ENCODE measurements at places on chromosomes 6 and 20.

- no peak for DNase-seq
These were observed 50.8 kb downstream of the GRM4 start for GRCh38 chr6:34095136-34095505.

- no peak for DNase-seq
These were observed 93.3 kb upstream of the SULF2 start for GRCh38 chr20:47878601-47879027.

DNA sequence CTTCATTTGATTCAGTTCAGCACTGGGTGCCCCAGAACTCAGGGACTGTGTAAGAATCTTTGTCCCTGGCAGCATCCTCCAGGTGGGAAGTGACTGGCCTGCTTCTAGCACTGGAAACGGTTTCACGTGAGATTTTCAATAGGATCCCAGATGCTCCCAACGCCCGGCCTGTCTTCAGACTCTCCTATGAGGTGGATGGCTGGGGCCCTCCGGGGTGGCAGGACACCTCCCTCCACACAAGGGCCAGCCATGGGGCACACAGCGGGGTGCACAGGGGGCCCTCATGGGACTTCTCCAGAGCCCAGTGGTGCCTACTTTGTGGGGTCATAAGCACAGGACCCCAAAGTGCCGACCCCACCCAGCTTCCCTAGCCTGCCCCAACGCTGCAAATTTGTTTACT lies 72.8 kb downstream of the SMOC2 start:
- DNase-seq, result no peak

- DNase-seq, result no peak
These were observed 932.9 kb downstream of the QKI start for GRCh38 chr6:164347455-164347854.

GRCh38 chr6:12533586-12533985 lies 183.0 kb upstream of the PHACTR1 start:
- no peak for DNase-seq

GRCh38 chr20:64079273-64080012 lies at the start of gene RGS19:
TSS of gene RGS19 (minus strand) at chr20:64079518. CDS start at chr20:64076886, 2,632 bp downstream.
- DNase-seq, result peak; percentile 40

DNA sequence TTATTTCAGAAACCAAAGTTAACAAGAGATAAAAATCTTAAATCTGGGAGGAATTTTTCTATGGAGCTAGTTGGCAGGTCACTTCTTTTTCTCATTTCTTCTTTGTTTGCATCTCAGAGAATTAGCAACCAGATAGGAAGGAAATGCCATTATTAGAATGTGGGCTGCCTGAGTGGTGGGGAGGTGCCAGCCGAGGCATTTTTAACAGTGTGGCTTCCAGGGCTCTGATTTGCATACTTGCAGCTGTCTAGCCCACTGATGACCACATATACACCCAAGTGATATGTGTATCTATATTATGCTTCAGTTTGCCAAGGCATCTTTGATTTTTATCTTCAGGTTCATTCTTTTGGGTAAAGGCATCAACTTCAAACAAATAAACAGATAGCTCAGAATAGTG lies 206.7 kb downstream of the CLIC5 start:
- no peak for DNase-seq
